ENCODE measurements at places on chromosomes 13 and 19. TPM values are rescaled to one million over a fixed set of nuclear protein-coding genes. Genes with fewer than 3 reads are reported as not detected.

The NLRP12 gene
- under 0.01 TPM for total RNA-seq

The SPACA4 gene
- under 0.01 TPM for total RNA-seq

The PLK5 gene
- total RNA-seq = not detected

The ZNF44 gene
- 10.5 TPM for total RNA-seq

The LPAR6 gene
- 24.5 TPM for total RNA-seq

Data from bronchial epithelial cell (primary cell).